ENCODE measurements at places on chromosomes 7 and 10.
A peak's percentile ranks its signal among the peaks of the same experiment; 100 is the strongest.

- H3K4me3 ChIP-seq = no peak overlapping the region
- no peaks in the 10 kb centered on the region for H3K4me1 ChIP-seq
- peak; percentile 9 for DNase-seq
- no peaks in the 10 kb centered on the region for H3K27me3 ChIP-seq
Observed at GRCh38 chr10:131731780-131732630, 168.8 kb upstream of the PPP2R2D start.

- no peak overlapping the region for H3K4me3 ChIP-seq
- no peaks in the 10 kb centered on the region for H3K27me3 ChIP-seq
- H3K4me1 ChIP-seq = no peaks in the 10 kb centered on the region
- no peak overlapping the region for H3K27ac ChIP-seq
Observed at GRCh38 chr10:127035827-127036226, 130.6 kb downstream of the DOCK1 start.

- H3K4me1 ChIP-seq = no peaks in the 10 kb centered on the region
- H3K27me3 ChIP-seq = no peaks in the 10 kb centered on the region
- no peak overlapping the region for H3K27ac ChIP-seq
- no peak for DNase-seq
- no peak overlapping the region for H3K4me3 ChIP-seq
Observed at GRCh38 chr7:118245267-118246040, 20.9 kb downstream of the ANKRD7 start.

GRCh38 chr7:22694597-22695207, 32.3 kb upstream of the IL6 start:
- no peaks in the 10 kb centered on the region for H3K36me3 ChIP-seq
- 0 out of 2 replicates have a peak, but pooled peaks cover 3% of the 10 kb centered on the region for H3K4me1 ChIP-seq
- DNase-seq = no peak
- H3K27me3 ChIP-seq = no peaks in the 10 kb centered on the region
- no peak overlapping the region for H3K4me3 ChIP-seq
- no peak overlapping the region for H3K27ac ChIP-seq

DNA sequence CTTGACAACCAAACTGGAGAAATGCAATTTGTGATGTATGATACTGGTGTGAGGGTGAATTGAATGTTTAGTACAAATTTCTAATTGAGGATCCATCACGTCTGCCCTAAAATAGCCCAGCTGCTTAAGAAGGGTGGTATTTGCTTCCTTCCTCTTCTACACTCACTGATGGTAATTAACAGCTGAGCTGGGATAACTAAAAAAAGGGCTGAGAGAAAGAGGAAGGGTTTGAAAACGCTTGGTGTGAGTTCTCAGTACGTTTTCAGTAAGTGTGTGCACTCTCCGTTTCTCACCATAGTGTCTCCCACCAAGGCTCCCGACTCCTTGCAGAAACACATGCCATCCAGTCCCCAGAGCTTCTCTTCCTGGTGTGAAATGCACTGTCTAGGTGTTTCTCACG, 54.3 kb downstream of the MAP3K8 start:
- no peak overlapping the region for H3K27ac ChIP-seq
- H3K27me3 ChIP-seq = no peaks in the 10 kb centered on the region
- no peak for DNase-seq
- peaks cover 2% of the 10 kb centered on the region for H3K36me3 ChIP-seq
- no peaks in the 10 kb centered on the region for H3K4me1 ChIP-seq

GRCh38 chr7:2281541-2281940, 32.7 kb downstream of the SNX8 start:
- H3K4me3 ChIP-seq = no peak overlapping the region
- H3K27ac ChIP-seq = no peak overlapping the region
- no peaks in the 10 kb centered on the region for H3K4me1 ChIP-seq
- H3K27me3 ChIP-seq = no peaks in the 10 kb centered on the region
- peaks cover 15% of the 10 kb centered on the region for H3K36me3 ChIP-seq

DNA sequence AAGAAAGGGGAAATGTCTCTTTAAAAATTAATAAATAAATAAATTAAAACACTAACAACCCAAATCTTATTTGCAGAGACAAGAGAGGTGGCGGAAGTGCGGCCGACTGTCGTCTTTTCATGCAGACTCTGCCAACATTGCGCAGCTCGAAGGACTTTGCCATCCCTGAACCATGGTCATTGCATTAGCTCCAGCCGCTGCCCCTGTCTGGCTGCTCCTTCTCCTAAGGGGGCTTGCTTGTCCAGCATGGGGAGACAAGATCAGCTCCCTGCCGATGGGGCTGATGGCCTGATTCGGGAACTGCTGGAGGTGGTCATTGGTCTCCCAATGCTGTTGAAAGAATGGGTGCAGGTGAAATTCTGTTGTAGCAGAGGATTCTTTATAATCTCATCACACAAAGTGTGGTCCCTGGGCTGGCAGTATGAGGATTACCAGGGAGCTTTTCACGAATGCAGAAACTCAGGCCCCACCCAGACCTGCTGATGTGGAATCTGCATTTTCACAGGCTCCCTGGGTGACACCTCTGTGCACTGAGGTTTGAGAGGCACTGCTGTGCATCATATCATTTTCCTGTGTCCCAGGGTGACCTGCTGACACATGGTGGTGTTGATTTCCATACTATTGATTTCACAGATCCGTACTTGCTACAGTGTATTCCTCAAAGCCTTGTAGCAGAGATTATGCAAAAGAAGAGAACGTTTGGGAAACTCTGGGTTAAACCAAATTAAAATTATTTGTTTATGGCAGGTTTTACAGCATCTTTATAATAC, 172.4 kb upstream of the ZMIZ1 start:
- no peaks in the 10 kb centered on the region for H3K36me3 ChIP-seq
- no peak overlapping the region for H3K27ac ChIP-seq
- H3K4me3 ChIP-seq = no peak overlapping the region

DNA sequence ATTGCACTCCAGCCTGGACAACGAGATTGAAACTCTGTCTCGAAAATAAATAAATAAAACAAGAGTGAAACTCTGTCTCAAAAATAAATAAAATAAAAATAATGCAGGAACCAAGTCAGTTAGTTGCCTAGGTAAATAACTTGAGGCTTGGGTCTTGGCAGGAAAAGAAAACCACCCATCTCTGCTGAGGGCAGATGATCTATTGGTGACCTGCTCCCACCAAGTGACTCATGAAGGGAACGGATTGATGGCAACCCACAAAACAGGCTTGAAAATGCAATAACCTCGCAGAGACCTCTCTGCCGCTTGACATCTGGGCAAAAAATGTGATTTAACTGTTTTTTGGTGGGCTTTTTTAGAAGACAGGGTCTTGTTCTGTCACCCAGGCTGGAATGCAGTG, 86.6 kb downstream of the CALN1 start:
- no peak for DNase-seq
- H3K4me3 ChIP-seq = no peak overlapping the region
- no peak overlapping the region for H3K27ac ChIP-seq
- H3K36me3 ChIP-seq = no peaks in the 10 kb centered on the region

- H3K27ac ChIP-seq = no peak overlapping the region
- peaks cover 32% of the 10 kb centered on the region for H3K27me3 ChIP-seq
- no peak overlapping the region for H3K4me3 ChIP-seq
- no peaks in the 10 kb centered on the region for H3K36me3 ChIP-seq
- no peaks in the 10 kb centered on the region for H3K4me1 ChIP-seq
Observed at GRCh38 chr10:93058139-93058538, 2.5 kb upstream of the CYP26C1 start.

DNA sequence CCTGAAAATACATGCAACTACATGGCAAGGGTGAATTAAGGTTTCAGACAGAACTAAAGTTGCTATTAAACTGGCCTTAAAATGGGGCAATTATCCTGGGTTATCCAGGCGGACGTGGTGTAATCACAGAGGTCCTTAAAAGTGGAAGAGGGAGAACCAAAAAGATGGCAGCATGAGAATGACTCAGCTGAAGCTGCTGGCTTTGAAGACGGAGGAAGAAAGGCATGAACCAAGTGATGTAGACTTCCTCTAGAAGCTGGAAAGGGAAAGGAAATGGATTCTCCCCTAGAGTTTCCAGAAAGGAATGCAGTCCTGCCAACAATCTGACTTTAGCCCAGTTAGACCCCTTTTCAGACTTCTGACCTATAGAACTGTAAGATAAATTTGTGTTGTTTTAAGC, 27.0 kb upstream of the UBN2 start:
- no peak overlapping the region for H3K27ac ChIP-seq
- DNase-seq = no peak
- H3K4me3 ChIP-seq = no peak overlapping the region
- no peaks in the 10 kb centered on the region for H3K4me1 ChIP-seq
- no peaks in the 10 kb centered on the region for H3K27me3 ChIP-seq

GRCh38 chr7:96205665-96206064, 116.2 kb downstream of the SLC25A13 start:
- H3K27ac ChIP-seq = no peak overlapping the region
- H3K36me3 ChIP-seq = no peaks in the 10 kb centered on the region
- H3K27me3 ChIP-seq = no peaks in the 10 kb centered on the region
- H3K4me3 ChIP-seq = no peak overlapping the region
- DNase-seq = no peak

DNA sequence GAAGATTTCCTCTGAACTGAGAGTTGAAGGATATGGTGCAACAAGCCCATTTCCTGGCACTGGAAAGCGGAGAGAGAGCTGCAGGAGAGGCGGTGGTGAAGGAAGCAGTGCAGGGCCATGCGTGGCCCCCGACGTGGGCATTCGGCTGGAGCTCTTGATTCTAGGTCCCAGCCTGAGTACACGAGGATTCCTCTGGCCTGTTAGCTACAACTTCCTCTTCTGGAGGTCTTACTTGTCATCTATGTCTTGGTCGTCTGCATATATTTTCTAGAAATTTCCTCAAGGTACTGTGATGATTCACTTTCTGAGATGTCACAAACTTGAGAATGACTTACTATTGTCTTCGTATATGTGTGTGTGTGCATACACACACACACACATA, 59.2 kb upstream of the JAZF1 start:
- no peak overlapping the region for H3K4me3 ChIP-seq
- H3K36me3 ChIP-seq = no peaks in the 10 kb centered on the region
- no peak overlapping the region for H3K27ac ChIP-seq
- no peaks in the 10 kb centered on the region for H3K27me3 ChIP-seq
- H3K4me1 ChIP-seq = peaks cover 14% of the 10 kb centered on the region

- no peaks in the 10 kb centered on the region for H3K27me3 ChIP-seq
- peaks cover 22% of the 10 kb centered on the region for H3K4me1 ChIP-seq
- H3K4me3 ChIP-seq = no peak overlapping the region
Observed at GRCh38 chr7:105988276-105988675, 25.2 kb downstream of the CDHR3 start.

DNA sequence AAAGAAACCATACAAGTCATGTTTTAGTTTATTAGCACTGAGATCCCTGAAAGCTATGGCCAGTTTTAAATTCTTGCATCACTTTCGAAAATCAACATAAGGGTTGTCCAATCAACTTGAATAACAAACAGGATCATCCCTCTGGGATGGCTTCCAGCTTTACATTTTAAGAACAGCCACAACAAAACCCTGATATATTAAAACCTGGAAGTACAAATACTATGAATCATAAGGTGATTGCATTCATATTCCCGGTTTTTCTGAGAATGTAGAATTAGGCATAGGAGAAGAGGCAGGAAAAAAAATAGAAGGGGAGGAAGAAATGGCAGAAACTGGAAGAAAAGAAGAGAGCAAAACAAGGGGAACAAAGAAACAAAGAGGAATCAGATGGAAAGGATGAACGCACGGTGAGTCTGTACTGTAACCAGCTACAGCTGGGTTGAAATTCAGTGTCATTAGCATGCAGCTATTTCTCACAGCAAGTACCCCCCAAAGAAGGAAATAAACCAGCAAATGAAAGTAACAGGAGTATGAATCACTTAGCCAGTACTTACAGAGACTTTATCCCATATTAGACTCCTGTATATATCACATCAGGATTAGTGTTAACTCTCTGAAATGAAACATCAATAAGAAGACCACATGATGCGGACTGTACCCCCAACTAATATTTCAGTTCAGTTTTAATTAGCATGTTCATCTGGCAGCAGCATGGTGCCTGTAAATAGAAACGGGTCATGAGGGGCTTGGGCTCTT, 301.3 kb downstream of the RNLS start:
- H3K27ac ChIP-seq = no peak overlapping the region
- no peaks in the 10 kb centered on the region for H3K36me3 ChIP-seq
- no peak overlapping the region for H3K4me3 ChIP-seq
- H3K27me3 ChIP-seq = no peaks in the 10 kb centered on the region
- no peaks in the 10 kb centered on the region for H3K4me1 ChIP-seq

GRCh38 chr10:103145046-103145445, 48.0 kb downstream of the NT5C2 start:
- peaks cover 15% of the 10 kb centered on the region for H3K36me3 ChIP-seq
- DNase-seq = no peak
- no peak overlapping the region for H3K4me3 ChIP-seq
- H3K27ac ChIP-seq = no peak overlapping the region

DNA sequence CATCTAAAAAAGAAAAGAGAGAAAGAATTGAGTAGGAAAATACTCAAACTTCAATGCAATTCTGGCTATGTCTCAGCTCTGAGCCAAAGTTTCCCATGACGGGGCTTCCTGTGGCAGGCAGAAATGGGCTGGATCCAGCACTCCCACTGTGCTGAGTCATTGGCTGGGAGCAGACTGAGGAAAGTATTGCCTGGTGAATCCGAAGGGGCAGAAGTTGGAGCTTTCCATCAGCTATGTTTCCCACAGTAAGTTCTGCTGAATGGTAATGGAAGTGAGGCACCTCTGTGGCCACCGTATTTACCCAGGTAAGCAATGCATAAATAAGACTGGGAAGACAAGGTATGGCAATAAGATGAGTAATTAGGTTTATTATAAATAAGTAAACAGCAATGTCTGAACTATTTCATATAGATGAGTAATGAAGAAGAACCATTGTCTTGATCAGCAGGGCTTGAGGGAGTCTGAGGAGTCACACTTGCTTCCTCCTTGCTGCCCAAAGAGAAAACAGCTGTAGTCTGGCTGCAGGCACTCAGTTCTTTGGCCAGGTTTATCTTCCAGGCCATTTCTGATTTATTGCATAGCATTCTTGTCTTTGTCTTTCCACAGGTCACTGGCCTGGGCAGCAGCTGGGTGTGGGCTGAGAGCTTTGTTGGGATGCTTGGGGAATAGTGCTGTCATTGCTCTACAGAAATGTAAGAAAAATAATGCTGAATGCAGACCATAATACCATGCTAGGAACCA, 255.3 kb downstream of the DNAJB9 start:
- peak; percentile 34 for DNase-seq
- no peaks in the 10 kb centered on the region for H3K27me3 ChIP-seq
- H3K27ac ChIP-seq = no peak overlapping the region
